Type B pancreatic cell (in vitro differentiated cells): ENCODE measurements at places on chromosomes 1 and 21.

GRCh38 chr21:36643374-36644250 is 55.3 kb upstream of the SIM2 start:
- no peak for DNase-seq

DNA sequence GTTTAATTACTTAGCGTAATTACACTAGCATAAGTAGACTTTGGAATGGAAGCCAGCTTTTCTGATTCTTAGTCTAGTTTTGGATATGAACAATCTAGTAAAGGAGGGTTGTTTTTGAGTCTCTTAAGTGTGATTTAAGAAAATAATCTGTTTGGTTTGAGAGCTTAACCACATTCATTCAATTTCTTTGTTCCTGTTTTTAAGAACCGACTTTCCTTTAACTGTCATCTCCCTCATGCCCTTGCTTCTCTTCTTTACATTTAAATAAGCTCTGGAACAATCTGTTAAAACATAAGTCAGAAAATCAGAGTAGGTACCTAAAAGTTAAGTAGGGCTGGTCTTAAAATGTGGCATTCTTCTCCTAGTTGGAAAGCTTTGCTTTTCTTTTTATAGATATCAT is 27.7 kb downstream of the CDC42 start:
- DNase-seq = no peak

DNA sequence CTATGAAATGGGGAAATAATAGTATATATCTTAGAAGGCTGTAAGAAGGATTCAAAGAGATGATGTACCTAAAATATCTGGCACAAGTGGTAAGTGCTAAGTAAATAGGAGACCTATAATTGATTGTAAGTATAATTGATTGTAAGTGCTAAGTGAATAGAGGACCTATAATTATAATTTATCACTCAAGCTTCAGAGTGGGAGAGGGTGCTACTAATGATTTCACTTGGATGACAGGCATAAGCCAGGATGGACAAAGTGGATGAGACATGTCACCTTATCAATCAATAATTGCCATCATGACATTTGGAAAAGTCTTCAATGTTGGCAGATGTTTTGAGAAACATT is 11.2 kb downstream of the RCAN1 start:
- DNase-seq = no peak

DNA sequence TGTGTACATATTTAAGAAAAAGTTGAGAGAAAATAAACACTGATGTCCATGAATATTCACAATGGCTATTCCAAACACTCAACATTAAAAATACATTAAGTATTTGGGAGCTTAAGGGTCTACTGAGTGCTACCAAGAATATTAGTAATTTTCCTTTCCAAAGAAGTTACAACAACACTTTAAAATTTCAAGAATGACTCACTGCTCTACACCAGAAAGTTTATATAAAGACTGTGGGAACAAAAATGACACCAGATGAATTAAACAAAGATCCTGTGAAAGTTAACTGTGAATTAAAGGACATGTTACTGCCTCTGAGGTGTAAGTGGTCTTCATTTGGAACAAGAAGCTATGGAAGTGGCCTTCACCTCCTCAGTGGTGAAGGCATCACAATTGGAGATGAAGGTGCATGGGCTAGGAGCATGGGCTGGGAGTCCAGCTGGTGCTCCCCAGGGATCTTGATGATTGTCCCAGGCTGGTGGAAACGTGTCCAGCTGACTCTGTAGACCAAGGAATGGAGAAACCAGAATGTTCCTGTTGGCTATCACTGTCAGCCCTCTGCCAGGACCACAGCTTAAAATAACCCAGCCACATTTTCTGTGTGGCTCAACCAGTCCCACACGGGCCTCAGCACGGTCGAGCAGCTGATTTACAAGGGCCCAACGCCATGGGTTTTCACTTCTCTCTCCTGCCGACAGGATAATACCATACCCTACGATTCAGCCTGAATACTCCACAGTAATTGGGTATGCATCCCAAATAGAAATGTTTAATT is 28.8 kb downstream of the TAF5L start:
- DNase-seq = no peak

GRCh38 chr21:35335951-35336446 is 286.9 kb upstream of the RUNX1 start:
- no peak for DNase-seq

- no peak for DNase-seq
Observed at GRCh38 chr1:26114165-26114927, 2.7 kb downstream of the PDIK1L start.

DNA sequence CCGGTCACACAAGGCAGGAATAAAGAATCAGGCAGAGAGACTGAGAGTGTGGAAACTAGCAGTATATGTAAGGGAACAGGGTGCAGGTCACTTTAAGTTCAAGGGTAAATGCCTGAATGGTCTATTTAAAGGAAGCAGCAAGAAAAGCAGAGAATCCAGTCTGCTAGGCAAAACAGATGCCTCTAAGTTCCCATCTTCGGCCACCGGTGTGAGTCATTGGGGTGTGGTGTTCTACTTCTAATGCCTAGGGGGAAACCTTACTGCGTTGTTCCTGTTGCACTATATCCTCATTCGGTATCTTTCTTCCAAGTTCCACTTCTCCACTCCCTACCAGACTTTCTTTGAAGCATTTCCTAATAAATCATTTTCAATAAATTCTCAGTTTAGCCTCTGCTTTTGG is 259.9 kb downstream of the HHIPL2 start:
- DNase-seq = no peak

GRCh38 chr1:52926864-52927211 is 238 bp upstream of the SCP2 start:
- no peak for DNase-seq

DNA sequence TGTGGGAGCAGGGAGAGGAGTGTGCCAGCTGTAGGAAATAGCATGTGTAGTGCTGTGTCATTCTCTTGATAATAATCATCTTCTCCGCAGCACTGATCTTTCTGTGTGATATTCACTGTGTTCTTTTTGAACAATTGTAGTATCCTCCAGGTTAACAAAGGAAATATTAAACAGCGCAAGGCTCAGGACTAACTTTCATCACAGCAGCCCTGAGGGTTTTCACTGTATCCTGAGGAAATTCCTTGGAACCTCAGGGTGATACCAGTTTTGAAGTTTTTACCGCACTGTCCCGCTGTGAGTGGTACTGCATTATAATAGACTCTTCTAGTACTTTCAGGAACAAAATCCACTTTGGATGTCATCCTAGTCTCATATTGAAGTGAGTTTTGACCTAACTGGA is 228.4 kb upstream of the COA6 start:
- no peak for DNase-seq

DNA sequence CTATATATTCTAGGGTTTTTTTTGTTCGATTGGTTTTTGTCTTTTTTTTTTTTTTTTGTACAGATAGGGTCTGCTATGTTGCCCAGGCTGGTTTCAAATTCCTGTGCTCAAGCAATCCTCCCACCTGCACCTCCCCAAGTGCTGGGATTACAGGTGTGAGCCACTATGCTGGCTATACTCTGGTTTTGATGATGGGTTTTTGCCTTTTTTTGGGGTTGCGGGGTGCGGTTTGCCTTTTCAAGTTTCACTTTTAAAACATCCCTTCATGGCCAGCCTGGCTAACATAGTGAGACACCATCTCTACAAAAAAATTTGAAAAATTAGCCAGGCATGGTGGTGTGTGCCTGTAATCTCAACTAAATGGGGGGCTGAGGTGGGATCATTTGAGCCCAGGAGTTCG is 10.0 kb downstream of the KDM5B start:
- DNase-seq = no peak

GRCh38 chr21:36454093-36454531 is 25.8 kb downstream of the CLDN14 start:
- no peak for DNase-seq

DNA sequence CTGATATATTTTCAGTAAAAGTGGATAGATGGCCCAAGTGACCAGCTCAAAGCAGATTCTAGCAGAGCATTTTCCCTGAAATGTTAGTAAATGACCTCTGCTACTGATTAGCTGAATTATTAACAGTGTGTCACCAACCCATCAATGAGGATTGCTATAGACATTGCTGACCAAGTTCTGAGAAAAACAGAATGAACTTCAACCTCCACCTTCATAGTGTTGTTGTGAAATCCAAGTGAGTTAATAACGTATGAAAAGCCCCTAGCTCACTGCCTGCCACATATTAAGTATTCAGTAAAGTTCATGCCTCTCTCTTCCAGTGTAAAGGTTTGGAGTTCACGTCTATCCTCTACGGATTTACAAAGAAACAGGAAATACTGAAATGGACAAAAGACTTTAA is 15.8 kb downstream of the PLPP3 start:
- DNase-seq = no peak

DNA sequence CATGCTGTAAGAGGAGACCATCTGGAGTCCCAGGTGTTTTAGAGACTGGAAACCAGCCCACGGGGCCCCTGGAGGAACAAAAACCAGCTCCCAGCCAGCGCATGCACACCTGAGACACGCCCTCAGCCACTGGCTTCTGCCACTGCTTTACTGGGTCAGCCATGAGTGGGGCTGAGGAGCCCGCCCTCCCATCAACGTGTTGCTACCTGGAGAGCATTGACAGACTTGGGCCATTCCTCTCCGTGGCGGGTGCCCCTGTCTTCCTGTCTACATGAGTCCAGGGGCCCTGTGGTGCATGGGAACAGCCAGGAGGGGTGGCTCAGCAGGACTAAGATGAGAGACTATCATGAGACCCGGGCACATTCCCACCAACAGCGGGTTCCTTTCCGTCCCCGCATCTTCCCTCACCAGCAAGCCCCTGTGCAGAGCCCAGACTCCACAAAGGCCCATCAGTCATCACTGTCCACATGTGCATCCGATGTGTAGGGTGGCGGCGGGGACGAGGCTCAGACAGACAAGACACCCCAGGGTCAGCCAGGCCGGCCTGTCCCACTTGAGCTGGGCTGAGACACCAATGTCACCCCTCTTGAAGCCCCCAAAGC is 45.4 kb upstream of the POFUT2 start:
- no peak for DNase-seq

DNA sequence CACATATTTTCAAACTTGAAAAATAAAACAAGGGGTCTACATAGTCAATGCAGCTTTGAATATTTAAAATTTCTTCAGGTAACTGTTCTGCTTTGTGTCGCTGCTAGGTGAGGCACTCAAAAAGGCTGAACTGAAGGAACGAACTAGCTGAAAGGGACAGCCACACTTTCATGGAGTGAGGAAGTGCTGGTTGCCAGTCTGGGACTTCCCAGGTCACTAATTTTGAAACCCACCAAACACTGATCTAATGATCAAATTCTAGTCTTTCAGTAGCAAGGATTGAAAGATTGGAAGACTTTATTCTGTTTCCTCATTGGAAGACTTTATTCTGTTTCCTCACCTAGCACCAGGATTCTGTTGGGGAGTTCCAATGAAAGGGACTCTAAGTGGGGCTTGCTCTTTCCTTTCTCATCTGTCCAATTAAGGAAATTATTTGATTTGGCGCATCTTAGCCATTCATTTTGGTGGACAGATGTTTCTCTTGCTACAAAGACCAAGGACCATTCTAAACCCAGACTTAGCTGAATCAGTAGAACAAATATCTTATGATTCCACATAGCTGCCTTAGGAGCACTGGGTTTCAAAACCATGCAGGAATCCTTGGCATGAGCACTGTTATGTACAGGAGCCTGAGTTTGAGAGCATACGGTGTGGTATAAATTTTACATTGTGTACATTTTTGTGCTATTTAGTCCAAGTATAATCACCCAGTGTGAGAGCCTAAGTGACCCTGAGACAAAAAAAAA is 10.9 kb upstream of the ARID1A start:
- no peak for DNase-seq

- DNase-seq = no peak
Observed at GRCh38 chr1:18936814-18937481, 19.5 kb downstream of the IFFO2 start.

DNA sequence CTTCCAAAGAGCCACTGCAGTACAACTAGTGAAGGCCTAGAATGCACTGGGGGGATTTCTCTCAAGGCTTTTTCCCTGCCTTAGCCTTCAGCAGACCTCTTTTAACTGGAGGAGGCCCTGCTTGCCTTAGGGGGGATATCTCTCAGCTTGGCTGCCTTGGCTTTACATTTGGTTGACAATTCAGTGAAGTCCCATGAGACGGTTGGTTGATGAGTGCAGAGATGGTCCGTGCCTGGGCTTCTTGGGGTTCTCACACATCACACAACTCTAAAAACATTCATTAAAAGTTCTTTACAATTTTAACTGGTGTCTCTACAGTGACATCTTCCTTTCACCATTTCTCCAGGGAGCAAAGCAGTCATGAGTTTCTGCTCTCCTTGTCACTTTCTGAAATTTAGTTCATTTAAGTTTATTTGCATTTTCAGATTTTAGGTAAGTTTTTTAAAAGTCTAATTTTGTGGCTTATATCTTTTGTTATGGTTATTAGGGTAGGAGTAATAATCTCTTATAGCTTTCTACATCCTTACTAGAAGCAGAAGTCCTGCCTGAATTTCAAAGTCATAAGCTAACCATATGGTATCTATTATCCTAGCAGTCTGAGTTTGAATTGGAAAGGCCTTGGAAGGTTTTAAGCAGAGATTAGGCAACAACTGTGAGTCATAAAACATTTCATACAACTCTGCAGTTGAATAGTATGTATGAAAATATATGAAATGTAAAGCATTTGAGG is 487.6 kb downstream of the DPYD start:
- DNase-seq = no peak

DNA sequence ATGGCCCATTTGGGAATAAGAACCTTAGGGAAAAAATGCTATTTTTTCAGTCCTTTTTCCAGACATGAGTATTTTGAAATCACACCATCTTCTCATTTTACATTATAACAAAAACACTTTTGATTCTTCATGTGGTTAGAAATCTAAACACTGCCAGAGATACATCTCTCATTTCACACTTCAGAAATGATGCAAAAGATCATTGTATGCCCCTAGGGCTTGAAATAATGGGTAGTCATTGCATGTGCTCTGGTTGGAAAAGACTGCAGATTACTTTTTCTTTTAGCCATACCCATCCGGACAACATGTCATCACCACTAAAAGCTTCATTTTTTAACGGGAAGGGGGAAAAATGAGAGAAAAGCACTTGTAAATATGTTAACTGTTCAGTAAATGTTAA is 1152.2 kb upstream of the ADGRL4 start:
- no peak for DNase-seq

- DNase-seq = no peak
Observed at GRCh38 chr1:246476771-246477170, 30.3 kb downstream of the SMYD3 start.

DNA sequence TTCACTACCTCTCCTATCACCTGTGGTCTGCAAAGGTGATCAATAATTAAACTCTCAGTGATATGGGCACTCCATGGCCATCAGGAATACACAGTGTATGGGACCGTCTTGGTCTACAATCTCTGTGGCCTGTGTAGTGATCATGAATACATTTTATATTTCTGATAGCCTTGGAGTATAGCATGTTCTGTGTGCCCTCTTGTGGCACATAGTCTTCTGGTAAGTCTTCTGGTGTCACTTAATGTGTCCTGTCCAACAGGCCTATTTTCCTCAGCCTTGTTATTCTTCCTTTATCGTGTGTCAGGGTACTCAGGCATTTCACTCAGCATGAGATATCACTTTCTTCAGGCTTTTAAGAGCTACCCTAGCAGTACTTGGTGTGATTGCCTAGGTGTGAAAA is 393.6 kb downstream of the AGBL4 start:
- no peak for DNase-seq
